ENCODE measurements at places on chromosomes 2 and 18. TPM values are rescaled to one million over a fixed set of nuclear protein-coding genes. Genes with fewer than 3 reads are reported as not detected.

DNA sequence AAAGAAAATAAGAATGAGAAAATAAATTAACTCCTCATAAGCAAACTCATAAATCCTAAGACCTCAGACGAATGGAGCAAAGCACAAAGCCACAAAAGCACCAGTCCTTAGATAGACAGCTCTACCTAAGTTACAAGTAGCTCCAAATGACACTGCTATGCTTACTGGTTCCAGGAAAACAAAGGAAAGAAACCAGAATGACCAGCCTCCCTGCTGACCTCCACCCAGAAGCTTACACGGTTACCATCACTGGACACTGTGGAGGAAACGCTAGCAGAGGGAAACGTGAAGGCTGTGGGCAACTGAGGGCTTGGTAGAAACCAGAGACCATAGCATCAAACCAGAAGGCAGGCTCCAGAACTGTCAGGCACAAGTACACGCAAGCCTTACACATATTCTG is 67.8 kb downstream of the STK39 start:
- no peak for DNase-seq
- H3K27ac ChIP-seq, result no peak overlapping the region
- peaks cover 32% of the 10 kb centered on the region for H3K4me1 ChIP-seq
- peaks cover 16% of the 10 kb centered on the region for H3K36me3 ChIP-seq
- no peak overlapping the region for H3K4me3 ChIP-seq

- peaks cover 39% of the 10 kb centered on the region for H3K36me3 ChIP-seq
- H3K4me3 ChIP-seq, result peak overlapping the region; percentile 95
- H3K27ac ChIP-seq, result peak overlapping the region; percentile 95
- H3K4me1 ChIP-seq, result peaks cover 35% of the 10 kb centered on the region
Measured at GRCh38 chr2:61471905-61472805, 1.3 kb upstream of the USP34 start.

Gene TRIM54
- not detected for total RNA-seq

GRCh38 chr18:38690626-38691025 is 1125.0 kb upstream of the CELF4 start:
- no peaks in the 10 kb centered on the region for H3K36me3 ChIP-seq
- H3K27me3 ChIP-seq, result no peaks in the 10 kb centered on the region
- DNase-seq, result no peak

Gene GNLY
- total RNA-seq, result 1.8 TPM

GRCh38 chr2:29619689-29620088 is 301.7 kb downstream of the ALK start:
- DNase-seq, result no peak
- no peaks in the 10 kb centered on the region for H3K4me1 ChIP-seq
- no peaks in the 10 kb centered on the region for H3K36me3 ChIP-seq
- H3K4me3 ChIP-seq, result no peak overlapping the region

Gene STK17B
- total RNA-seq, result 203 TPM

GRCh38 chr2:62687636-62688035 is 17.9 kb upstream of the EHBP1 start:
- no peaks in the 10 kb centered on the region for H3K36me3 ChIP-seq
- no peaks in the 10 kb centered on the region for H3K4me1 ChIP-seq
- DNase-seq, result no peak
- H3K4me3 ChIP-seq, result no peak overlapping the region
- peaks cover 16% of the 10 kb centered on the region for H3K27me3 ChIP-seq

DNA sequence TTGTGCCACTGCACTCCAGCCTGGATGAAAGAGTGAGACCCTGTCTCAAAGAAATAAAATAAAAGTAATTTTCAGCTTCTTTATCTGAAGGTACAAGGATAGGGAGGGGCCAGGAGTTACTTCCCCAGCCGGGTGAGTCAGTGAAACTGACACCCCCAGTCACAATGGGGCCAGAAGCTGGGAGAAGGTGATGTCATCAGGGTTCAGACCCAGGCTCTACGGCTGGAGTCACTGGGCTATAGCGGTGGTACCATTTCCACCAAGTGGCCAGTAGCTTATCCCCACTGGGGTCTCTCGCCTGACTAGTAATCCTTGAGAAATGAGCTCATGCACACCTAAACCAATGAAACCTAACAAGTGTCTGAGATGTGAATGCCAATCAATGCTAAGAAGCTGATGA is 107.9 kb downstream of the ALPK2 start:
- no peak overlapping the region for H3K4me3 ChIP-seq
- no peak overlapping the region for H3K27ac ChIP-seq
- H3K27me3 ChIP-seq, result no peaks in the 10 kb centered on the region
- peaks cover 13% of the 10 kb centered on the region for H3K4me1 ChIP-seq
- no peak for DNase-seq
